ENCODE measurements at places on chromosomes 13 and 19.

- DNase-seq: no peak
Measured at GRCh38 chr19:29245215-29245614, 32.3 kb upstream of the UQCRFS1 start.

DNA sequence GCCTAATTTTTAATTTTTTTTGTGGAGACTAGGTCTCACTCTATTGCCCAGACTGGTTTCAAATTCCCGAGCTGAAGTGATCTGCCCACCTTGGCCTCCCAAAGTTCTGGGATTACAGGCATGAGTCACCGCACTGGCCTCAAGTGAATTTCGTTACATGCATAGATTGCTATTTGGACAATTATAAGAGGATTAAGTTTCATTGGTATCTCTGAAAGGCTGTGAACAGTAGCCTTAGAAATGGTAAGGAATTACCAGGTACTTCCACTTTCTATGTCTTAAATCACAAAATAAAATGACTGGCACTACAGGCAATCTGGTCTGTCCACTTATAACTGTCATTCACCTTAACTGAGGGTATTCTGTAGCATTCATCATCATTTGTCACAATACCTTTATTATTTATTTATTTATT lies 2.9 kb upstream of the CCDC9 start:
- no peak for DNase-seq

DNA sequence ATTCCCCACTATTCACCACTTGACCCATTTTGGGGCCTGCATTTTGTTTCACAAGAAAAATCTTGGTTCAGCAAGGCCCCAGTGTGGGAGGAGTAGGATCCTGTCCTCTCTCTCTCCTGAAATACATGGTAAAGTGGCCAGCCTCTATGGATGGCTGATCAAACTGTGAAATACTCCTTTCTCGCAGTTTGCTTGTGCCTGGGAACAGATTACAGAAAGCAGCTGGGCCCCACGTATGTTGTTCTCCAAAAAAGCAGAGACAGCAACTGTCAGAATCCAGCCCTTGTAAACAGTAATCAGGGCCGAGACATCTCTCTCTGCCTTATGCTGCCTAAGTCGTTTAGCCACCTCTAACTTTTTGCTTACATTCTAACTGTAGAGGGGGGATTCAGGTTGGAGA lies 61.0 kb upstream of the RAP2A start:
- DNase-seq: no peak

GRCh38 chr19:49581007-49581508 lies at the start of gene PRRG2:
Gene PRRG2 (plus strand): TSS chr19:49581316. CDS start chr19:49583220, 1,904 bp downstream.
- DNase-seq: no peak

- no peak for DNase-seq
Measured at GRCh38 chr19:1935484-1936208, 5.3 kb upstream of the CSNK1G2 start.

- DNase-seq: no peak
Measured at GRCh38 chr13:33015241-33015668, 968 bp upstream of the KL start.

GRCh38 chr19:48511321-48511731 lies 309 bp downstream of the LMTK3 start:
- no peak for DNase-seq

DNA sequence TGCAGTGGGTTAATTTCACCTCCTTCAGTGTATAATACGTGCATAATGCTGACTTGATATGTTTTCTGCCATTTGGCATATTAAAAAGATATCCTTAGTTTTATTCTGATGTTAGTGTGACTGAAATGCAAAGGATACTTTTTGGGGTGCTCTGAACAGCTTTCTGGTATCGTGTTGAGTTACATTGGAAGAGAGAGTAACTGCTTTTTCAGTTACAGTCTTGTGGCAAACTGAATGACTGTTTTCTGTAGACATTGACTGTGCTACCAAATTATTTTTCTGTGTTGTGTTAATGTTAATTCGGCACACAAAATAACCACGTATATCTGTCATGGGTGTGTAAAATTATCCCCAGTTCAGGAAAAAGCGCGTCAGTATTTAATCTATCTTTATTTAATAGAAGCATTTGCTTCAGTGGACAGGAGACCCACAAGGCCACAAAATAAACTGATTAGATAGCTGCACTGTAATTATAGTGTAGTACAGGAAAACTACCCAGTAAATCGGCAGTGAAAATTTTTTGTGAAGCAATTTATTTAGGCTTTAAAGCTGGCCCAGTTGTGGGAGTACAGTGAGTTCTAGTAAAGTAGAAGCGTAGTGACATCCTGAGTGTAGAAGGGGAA lies 2.5 kb downstream of the URI1 start:
- DNase-seq: no peak

DNA sequence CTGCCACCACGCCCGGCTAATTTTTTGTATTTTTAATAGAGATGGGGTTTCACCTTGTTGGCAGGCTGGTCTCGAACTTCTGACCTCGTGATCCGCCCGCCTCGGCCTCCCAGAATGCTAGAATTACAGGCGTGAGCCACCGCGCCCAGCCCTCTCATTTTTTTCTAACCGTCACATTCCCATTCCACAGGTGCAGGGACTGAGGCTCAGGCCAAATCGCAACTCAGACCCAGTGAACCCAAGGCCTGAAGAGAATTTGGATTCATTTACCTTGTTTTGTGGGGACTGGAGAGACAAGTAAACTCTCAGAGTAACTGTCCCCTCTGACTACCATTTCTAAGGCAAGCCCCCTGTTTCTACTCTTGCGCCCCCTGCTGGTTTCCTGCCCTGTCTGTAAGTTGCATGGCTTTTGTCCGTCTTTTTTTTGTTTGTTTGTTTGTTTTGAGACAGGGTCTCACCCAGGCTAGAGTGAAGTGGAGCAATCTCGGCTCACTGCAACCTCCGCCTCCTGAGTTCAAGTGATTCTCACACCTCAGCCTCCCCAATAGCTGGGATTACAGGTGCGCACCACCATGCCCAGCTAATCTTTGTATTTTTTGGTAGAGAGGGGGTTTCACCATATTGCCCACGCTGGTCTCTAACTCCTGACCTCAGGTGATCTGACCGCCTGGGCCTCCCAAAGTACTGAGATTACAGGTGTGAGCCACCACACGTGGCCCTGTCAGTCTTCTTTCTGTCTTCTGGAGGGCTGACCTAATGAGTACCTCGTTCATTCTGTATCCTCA lies 2.3 kb upstream of the STRN4 start:
- no peak for DNase-seq

DNA sequence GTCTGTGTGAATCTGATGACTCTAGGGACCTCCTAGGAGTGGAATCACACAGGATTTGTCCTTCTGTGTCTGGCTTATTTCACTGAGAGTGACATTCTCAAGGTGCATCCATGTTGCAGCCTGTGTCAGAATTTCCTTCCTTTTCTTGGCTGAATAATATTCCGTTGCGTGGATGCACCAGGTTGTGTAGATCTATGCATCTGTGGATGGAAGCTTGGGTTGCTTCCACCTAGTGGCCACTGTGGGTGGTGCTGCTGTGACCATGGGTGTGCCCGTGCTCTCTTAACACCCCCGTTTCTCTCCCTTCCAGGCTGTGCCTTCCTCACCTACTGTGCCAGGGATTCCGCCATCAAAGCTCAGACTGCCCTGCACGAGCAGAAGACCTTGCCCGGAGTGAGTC lies 26.2 kb downstream of the CELF5 start:
- no peak for DNase-seq

- DNase-seq: no peak
Measured at GRCh38 chr13:44231786-44232516, 141.7 kb upstream of the SERP2 start.
